ENCODE measurements at places on chromosomes 4 and X. TPM values are rescaled to one million over a fixed set of nuclear protein-coding genes. Genes with fewer than 3 reads are reported as not detected.

DNA sequence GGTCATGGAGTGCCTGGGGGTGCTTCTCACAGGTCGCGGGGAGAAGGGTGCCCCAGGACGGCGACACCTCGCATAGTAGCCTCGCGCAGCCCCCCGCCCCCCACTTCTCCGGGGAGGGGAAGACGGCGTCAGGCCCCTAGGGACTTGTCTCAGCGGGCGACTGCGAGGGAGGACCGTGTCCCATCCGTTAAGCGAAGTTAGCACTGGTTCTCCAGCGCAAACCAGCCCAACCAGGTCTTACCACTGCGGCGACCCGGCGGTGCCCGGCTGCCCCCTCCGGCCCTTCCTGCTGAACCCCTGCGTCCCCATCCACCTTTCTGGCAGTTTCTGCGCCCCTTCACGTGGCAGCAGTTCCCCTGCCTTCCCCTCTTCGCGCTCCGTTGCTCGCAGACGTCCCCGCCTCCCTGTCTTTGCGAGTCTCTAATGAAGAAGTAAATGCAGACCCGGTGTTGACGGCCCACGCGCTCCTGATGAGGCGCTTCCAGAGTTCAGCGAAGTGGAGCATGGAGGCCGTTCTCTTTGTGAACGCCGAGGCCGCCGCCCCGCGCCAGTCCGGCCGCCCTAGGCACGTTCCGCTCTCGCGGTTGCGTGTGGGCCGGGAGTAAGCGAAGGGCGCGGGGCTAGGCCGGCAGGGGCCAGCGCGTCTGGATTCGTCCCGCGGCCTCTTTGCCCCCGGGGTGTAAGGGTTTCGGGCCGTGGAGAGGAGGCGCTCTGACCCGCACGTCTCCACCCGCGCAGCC lies 3.0 kb downstream of the SLIT2 start:
- H3K4me1 ChIP-seq: peaks cover 12% of the 10 kb centered on the region
- no peak overlapping the region for H3K27ac ChIP-seq
- DNase-seq: no peak
- no peak overlapping the region for H3K4me3 ChIP-seq

GRCh38 chrX:150455215-150455608 lies 92.1 kb downstream of the MAMLD1 start:
- H3K4me1 ChIP-seq: peaks cover 7% of the 10 kb centered on the region
- no peaks in the 10 kb centered on the region for H3K27me3 ChIP-seq
- H3K36me3 ChIP-seq: no peaks in the 10 kb centered on the region
- no peak for DNase-seq

- H3K4me3 ChIP-seq: no peak overlapping the region
- no peak overlapping the region for H3K27ac ChIP-seq
- no peaks in the 10 kb centered on the region for H3K4me1 ChIP-seq
- no peaks in the 10 kb centered on the region for H3K27me3 ChIP-seq
- no peaks in the 10 kb centered on the region for H3K36me3 ChIP-seq
These were observed 58.8 kb upstream of the FAAH2 start for GRCh38 chrX:57227691-57228090.

GRCh38 chr4:61532336-61533000 lies 332.3 kb downstream of the ADGRL3 start:
- H3K36me3 ChIP-seq: no peaks in the 10 kb centered on the region
- no peak for DNase-seq
- H3K4me3 ChIP-seq: no peak overlapping the region
- H3K27ac ChIP-seq: no peak overlapping the region

The SAGE1 gene
- total RNA-seq: not detected

All from HCT116 (cell line).